ENCODE measurements at places on chromosomes 7 and 10. TPM values are rescaled to one million over a fixed set of nuclear protein-coding genes. Genes with fewer than 3 reads are reported as not detected.
A peak's percentile ranks its signal among the peaks of the same experiment; 100 is the strongest.

DNA sequence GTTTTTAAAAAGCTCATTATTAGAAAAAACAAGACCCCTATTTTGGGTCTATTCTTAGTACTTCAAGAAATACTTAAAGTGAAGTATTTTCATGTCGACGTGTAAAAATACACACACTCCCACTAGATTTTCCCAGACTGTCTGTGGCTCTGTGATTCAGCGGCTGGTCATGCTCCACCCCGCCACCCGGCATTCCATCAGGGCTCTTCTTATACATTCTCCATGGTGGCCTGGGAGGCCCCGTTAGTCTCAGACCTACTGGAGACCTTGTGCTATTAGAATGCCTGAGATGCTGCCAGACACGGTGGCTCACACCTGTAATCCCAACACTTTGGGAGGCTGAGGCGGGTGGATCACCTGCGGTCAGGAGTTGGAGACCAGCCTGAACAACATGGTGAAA lies 13.1 kb downstream of the TECPR1 start:
- no peak for DNase-seq

DNA sequence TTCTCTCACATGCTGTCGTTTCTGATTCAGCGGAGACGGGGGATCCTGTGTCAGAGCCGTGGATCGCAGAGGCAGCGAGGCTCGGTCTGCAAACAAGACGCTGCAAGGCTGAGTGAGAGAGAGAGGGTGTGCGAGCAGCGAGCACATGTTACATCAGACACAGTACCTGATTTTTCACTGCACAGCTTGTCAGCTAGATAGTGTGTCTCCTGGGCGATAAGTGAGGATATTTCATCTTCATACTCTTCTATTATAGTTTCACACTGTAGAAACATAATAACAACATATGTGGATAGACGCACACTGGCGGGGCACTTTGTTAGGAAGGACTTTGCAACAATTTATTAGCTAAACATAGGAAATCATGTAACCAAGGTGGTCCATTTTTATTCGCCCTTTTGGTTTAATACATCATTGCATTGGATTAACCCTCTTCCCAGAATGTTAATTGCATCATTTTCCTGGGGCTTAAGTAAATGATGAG lies 39.5 kb downstream of the CNPY1 start:
- DNase-seq: no peak

DNA sequence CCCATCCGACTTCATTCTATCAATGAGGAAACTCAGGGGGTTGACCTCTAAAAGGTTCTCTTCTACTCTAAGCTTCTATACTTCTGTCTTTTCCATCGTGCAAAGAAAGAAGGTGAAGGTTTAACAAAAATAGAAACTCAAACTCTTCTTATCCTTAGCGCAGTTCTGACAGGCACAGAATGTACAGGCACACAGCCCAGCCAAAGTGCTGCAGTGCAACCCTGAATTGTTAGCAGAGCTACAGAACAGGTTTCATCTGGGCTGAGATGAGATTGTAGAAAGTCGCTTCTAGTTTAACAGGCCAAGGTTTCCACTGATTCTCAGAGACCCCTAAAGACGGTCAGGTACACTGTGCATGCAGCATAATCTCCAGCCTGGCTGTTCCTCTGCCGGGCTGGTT lies 79.3 kb upstream of the AFAP1L2 start:
- no peak for DNase-seq

GRCh38 chr7:45643630-45644029 lies 69.5 kb downstream of the ADCY1 start:
- no peak for DNase-seq

DNA sequence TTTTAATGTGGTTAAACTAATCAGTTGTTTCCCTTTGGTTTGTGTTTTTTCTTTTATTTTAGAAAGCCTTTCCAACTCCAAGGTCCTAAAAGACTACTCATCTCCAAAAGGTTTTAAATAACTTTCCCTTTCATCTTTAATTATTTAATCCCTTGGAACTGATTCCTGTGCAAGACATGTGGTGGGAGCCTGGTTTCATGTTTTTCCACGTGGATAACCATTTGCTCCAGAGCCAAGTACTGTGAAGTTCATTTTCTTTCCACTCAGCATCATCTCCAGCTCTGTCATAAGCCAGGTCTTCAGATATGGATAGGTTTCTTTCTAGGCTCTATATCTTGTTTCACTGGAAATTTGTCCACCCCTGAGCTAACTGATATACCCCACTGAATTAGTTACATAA lies 16.7 kb downstream of the PPP1R3C start:
- no peak for DNase-seq

DNA sequence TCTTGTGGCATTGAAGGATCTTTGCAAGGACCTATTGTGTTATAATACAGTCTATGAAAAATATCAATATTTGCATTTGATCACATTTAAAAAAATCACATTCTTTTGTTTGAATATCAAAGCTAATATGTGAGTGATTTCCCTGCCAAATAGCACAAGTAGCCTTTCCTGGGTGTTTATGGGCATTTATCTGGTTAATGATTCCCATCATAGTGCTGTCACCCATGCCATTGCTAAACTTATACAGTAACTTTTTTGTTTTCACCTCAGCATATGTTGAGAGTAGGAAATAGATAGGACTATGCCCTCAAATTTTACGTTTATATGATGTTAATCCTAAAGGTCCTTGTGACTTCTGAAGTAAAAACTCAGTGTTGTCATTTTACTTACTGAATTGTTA lies 136.9 kb downstream of the CFTR start:
- DNase-seq: no peak

DNA sequence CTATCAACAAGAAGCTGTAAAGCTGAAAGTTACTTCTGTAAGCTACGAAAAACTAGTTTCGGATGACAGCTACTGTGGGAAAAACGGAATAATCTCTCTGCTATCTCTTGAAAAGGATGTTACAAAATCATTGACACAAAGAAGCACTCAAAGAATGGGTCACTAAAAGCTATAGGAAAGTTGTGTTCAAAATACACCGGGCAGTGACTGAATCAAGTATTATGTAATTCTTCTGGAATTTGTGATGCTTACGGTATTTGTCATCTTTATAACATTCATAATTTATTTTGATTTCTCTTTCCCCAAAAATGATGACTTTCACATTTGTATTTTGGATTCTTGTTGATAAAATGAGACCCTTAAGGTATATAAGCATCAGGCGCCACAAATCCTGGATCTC lies 112.1 kb upstream of the KLF6 start:
- no peak for DNase-seq

GRCh38 chr10:118968060-118968459 lies 61.5 kb upstream of the NANOS1 start:
- DNase-seq: no peak

DNA sequence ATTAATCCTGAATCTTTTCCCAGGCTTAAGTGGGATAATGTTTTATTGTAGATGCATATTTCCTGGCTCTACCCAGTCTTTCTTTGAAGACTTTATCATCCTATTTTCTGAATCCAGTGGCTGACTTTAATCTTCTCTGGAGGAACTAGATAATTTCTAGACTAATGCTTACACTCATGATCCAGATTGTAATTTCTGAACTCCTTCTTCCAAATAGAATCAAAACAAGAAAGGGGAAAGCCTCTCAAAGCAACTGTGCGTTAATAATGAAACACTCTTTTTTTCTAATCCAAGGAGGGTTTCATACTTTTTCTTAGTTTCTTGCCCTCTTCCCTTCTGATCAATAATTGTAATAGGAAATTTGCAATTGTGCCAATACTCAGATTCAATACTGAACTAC lies 8.0 kb downstream of the GSTK1 start:
- DNase-seq: no peak

DNA sequence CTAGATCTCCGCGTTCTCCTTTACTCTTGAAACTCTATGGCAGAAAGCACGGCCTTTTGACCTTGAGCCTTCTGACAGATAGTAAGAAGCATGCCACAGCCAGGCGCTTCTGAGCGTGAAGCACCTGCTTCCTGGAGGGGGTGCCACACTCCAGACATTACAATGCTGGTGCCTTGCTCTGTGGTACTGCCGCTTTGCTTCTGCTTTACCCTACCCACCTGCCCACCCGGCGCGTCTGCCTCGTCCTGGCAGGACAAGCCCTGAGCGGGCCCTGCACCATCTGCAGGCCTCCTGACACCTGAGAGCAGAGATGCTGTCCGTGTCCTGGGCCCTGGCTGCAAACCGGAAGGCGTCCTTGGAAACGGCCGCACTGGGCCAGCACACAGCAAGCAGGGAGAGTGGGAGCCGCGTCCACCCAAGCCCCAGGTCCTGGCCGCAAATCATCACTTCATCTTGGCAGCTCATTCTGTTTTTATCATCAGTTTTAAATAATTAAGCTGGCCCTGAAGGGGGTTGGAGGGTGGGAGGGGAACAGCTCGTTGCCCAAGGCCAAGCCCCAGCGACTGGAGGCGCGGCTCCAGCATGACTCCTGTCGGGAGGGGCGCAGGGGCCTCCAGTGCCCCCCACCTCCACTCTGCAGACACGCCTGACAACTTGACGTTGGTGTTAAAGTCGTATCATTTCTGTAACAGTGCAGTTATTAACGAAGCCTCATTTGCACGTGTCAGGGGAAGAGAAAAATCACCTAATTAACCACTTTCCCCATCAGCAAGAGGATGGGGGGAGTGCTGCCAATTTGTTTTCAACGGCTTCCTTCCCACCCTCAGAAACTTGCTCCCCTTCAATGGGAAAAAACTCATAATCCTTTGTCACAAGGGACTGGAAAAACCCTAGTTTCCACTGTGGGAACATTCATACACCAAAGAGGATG lies 132.2 kb downstream of the MAD1L1 start:
- no peak for DNase-seq

- no peak for DNase-seq
Measured at GRCh38 chr7:98868450-98868849, 1.4 kb downstream of the TMEM130 start.

DNA sequence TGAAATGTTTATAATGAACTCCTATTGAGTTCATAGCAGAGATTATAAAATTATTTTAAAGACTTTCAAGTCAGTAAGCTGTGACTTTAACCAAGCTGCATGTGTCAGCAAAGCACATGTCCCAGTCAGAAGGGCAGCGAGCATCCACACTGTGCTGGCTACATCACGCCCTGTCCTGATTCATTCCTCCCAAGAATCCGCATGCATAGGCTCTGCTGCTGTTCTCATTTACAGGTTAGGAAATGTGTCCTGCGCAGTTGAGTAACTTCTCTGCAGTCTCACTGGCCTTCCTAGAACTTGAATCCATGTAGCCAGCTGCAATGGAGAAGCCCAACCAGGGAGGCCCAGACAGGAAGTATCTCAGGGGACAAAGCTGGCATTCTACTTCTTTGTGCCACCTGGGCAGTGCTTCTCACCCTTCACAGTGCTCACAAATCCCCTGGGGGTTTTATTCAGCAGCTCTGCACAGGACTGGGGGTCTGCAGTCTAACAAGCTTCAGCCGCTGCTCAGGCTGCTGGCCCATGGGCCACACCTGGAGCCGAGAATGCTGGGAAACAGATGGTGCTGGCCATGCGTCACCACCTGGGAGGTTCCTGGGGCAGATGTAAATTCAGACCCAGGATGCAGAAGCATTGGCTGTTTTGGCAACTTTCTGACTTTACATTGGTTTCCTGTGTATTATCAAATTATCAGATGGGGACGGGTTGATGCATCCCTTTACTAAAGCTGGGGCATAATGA lies 192.8 kb upstream of the GDF10 start:
- no peak for DNase-seq

DNA sequence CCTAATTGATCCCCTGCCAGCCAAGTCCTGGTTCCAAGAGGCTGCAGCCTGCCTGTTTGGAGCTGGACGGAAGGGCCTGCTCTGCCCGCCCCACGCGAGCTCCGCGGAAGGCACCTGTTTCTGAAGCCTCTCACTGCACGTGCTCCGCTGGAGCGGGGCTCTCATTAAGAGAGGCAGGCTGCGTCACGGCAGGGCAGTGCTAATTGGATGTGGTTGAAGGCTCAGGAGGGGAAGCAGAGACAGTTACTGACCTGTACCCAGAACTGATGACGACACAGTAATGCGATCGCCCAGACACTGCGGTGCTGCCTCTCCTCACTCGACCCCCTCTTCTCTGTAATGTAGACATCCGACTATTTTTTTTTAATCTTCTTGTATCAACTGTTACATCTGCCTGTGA lies 411.1 kb upstream of the MGMT start:
- DNase-seq: no peak

- DNase-seq: no peak
Measured at GRCh38 chr7:124275411-124275810, 242.5 kb upstream of the TMEM229A start.

GRCh38 chr7:68623030-68623429 lies 975.2 kb upstream of the AUTS2 start:
- no peak for DNase-seq

DNA sequence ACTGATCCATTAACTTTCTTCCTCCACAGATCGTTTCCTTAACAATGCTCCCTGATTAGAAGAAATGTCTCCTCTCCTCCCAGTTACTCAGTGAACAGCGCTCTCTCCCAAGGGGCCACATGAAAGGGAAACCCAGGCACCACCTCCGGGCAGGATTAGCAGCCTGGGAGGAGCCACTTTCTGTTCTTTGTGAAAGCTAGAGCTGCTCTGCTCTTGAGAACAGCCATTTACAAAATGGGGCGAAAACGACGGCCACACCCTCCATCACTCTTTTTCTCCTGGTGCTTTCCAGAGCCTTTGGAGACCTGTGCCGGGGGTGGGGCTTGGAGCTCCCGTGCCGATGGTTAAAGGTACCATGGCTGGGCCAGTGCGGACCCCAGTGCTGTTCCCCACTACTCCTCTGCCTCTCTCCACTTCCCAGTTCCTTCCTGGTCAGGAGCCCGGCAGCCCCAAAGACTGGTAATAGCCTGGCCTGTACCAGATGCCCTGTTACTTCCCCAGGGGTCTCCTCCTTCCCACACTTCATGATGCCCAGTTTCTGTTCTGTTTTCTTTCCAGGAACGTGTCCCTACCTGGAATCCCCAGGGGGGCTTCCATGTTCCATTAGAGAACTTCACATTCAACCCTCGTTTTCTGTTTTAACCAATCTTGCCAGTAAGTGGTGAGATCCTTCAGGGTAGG lies 402.9 kb upstream of the GALNT17 start:
- DNase-seq: peak; percentile 51

DNA sequence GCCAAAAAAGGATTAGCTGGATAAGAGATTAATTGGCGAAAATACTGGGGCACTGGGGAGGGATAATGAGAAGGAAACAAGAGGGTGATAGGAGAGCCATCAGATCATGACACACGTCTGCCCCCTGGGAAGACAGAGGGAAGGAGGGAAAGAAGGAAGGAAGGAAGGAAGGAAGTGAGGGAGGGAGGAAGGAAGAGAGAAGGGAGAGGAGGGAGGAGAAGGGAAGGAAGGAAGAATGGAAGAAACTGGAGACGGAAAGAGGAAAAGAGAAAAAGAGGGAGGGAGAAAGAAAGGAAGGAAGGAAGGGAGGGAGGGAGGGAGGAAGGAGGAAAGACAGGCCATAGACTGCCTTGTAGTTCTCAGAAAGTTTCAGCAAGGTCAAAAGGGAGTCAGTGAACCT lies 37.8 kb upstream of the WAC start:
- DNase-seq: no peak

The AKR1C4 gene
- total RNA-seq: not detected

The SP4 gene
- total RNA-seq: 6.7 TPM

The ZNF862 gene
- 18.0 TPM for total RNA-seq

The FEZF1 gene
- not detected for total RNA-seq

The NEURL1 gene
- 68.7 TPM for total RNA-seq

The TUBB8 gene
- 0.90 TPM for total RNA-seq

The VWDE gene
- 1.4 TPM for total RNA-seq

The CAMK1D gene
- total RNA-seq: 20.6 TPM

The CARD11 gene
- 3.2 TPM for total RNA-seq

The PTN gene
- total RNA-seq: 3.3 TPM
